Stomach (tissue), 19 donors: ENCODE measurements at places on chromosomes 7 and 10.
A peak's percentile ranks its signal among the peaks of the same experiment; 100 is the strongest.

- H3K27ac ChIP-seq, result no peak overlapping the region
- DNase-seq, result no peak
- no peak overlapping the region for H3K4me3 ChIP-seq
- no peaks in the 10 kb centered on the region for H3K27me3 ChIP-seq
Measured at GRCh38 chr10:112750427-112751167, 199.4 kb upstream of the TCF7L2 start.

- no peak overlapping the region for H3K27ac ChIP-seq
- no peaks in the 10 kb centered on the region for H3K36me3 ChIP-seq
- H3K4me1 ChIP-seq, result no peaks in the 10 kb centered on the region
- no peak overlapping the region for H3K4me3 ChIP-seq
Measured at GRCh38 chr10:132106431-132106830, 40.7 kb downstream of the JAKMIP3 start.

DNA sequence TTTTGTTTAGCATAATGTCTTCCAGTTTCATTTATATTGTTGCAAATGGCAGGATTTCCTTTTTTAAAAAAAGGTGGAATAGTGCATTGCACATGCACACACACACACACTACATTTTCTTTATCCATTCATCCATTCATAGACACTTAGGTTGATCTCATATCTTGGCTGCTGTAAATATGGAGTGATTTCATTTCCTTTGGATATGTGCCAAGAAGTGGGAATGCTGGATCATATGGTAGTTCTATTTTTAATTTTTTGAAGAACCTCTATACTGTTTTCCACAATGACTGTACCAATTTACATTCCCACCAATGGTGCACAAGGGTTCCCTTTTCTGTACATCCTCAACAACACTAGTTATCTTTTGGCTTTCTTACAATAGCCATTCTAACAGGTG, 68.9 kb downstream of the EBLN1 start:
- DNase-seq, result peak; percentile 50
- H3K36me3 ChIP-seq, result no peaks in the 10 kb centered on the region
- H3K27me3 ChIP-seq, result no peaks in the 10 kb centered on the region
- no peaks in the 10 kb centered on the region for H3K4me1 ChIP-seq
- H3K27ac ChIP-seq, result no peak overlapping the region
- no peak overlapping the region for H3K4me3 ChIP-seq

GRCh38 chr7:98280791-98281756, at the start of gene BRI3:
Gene BRI3, plus strand, starts transcription at chr7:98281686. Its CDS starts 110 bp downstream, at chr7:98281796.
- no peaks in the 10 kb centered on the region for H3K27me3 ChIP-seq
- peak within 1 kb of the TSS; percentile 99 for H3K27ac ChIP-seq
- H3K4me1 ChIP-seq, result peaks cover 88% of the 10 kb centered on the region
- peak; percentile 94 for DNase-seq
- no peaks in the 10 kb centered on the region for H3K36me3 ChIP-seq
- peak within 1 kb of the TSS; percentile 93 for H3K4me3 ChIP-seq

DNA sequence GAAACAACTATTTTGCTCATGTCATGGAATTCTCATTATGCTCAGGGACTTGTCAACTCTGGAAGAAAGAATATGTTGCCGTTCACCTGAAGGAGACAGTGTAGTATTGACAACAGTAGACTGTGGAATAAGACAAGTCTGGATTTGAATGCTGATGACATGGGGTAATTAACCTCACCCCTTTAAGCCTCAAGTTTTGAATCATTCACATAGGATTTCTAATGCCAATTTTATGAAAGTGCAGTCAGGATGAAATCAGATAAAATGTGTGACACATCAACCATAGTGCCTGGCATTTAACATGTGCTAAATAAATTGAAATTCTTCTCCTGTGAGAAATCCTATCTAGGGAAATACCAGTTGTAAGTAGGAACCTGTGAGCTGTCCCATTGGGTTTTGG, 305.8 kb downstream of the KIF20B start:
- no peaks in the 10 kb centered on the region for H3K27me3 ChIP-seq
- H3K4me3 ChIP-seq, result no peak overlapping the region
- H3K27ac ChIP-seq, result no peak overlapping the region

DNA sequence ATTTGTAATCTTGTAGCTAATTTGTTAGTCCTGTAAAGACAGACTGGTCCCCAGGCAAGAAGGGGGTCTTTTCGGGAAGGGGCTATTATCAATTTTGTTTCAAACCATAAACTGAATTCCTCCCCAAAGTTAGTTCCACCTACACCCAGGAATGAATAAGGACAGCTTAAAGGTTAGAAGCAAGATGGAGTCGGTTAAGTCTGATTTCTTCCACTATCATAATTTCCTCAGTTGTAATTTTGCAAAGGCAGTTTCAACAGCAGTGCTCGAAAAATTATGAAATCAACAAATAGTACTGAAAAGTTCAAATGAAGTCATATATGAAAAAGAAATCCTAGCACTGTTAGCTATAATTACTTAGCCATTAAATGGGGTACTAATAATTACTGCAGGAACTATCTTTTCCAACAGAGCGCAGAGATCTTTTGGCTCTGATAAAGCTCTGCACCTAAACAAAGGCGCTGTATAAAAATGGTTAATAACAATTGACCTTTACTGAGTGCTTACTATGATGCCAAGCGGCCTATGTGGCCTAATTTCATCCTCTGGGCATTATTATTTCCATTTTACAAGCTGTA, 756 bp upstream of the SEC24C start:
- peak overlapping the region; percentile 91 for H3K27ac ChIP-seq
- peak overlapping the region; percentile 81 for H3K4me3 ChIP-seq
- no peaks in the 10 kb centered on the region for H3K27me3 ChIP-seq
- peaks cover 45% of the 10 kb centered on the region for H3K4me1 ChIP-seq
- peaks cover 28% of the 10 kb centered on the region for H3K36me3 ChIP-seq
- no peak for DNase-seq

GRCh38 chr10:96978621-96979154, 146.6 kb downstream of the LCOR start:
- no peak overlapping the region for H3K27ac ChIP-seq
- H3K27me3 ChIP-seq, result no peaks in the 10 kb centered on the region
- H3K36me3 ChIP-seq, result peaks cover 22% of the 10 kb centered on the region

DNA sequence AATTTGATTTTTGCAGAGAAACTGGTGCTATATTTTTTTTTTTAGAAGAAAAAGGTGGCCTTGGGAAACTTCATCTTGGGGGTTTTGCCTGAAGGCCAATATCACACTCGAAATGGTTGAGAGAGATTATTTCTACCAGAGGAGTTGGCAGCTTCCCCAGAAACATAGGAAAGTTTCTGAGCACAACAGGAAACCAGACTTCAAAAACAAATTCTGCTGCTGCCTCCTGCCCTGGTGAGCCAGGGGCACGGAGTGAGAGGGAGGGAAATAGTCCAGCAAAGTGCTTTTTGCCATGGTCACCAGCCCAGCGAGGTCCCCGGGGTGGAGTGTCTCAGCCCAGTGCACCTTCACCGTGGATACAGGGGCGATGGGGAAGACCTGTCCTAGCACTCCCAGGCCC, 61.1 kb downstream of the FOXI2 start:
- H3K27me3 ChIP-seq, result no peaks in the 10 kb centered on the region
- no peak overlapping the region for H3K4me3 ChIP-seq
- H3K4me1 ChIP-seq, result no peaks in the 10 kb centered on the region
- H3K36me3 ChIP-seq, result no peaks in the 10 kb centered on the region
- no peak overlapping the region for H3K27ac ChIP-seq
- DNase-seq, result peak; percentile 41

GRCh38 chr7:158325530-158326381, 261.9 kb downstream of the PTPRN2 start:
- H3K4me3 ChIP-seq, result no peak overlapping the region
- no peaks in the 10 kb centered on the region for H3K36me3 ChIP-seq
- H3K27me3 ChIP-seq, result no peaks in the 10 kb centered on the region
- peaks cover 4% of the 10 kb centered on the region for H3K4me1 ChIP-seq
- H3K27ac ChIP-seq, result no peak overlapping the region
- peak; percentile 79 for DNase-seq

DNA sequence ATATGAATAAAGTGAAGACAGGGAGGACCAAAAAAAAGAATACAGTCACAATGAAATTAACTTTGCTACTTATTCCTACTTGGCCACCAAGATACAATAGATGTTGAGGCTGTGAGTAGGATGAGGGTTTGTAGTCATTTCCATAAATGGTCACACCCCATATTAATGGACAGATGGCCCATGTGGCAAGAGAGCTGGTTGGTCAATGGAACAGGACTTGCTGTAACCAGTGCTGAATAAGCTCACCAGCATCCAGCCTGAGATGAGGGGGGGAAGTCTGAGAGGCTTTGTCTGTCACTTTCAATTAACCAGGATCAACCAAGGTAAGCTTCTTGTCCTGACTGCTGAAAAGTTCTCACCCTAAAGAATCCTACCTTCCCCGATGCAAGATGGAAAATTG, 130.4 kb upstream of the KCNMA1 start:
- H3K27me3 ChIP-seq, result no peaks in the 10 kb centered on the region
- no peaks in the 10 kb centered on the region for H3K4me1 ChIP-seq
- no peak overlapping the region for H3K27ac ChIP-seq

GRCh38 chr10:77080361-77081027, 557.1 kb downstream of the KCNMA1 start:
- H3K27ac ChIP-seq, result no peak overlapping the region
- H3K4me3 ChIP-seq, result no peak overlapping the region
- no peak for DNase-seq
- peaks cover 12% of the 10 kb centered on the region for H3K36me3 ChIP-seq

- H3K4me3 ChIP-seq, result peak overlapping the region; percentile 76
- no peaks in the 10 kb centered on the region for H3K27me3 ChIP-seq
- H3K27ac ChIP-seq, result peak overlapping the region; percentile 97
- peaks cover 44% of the 10 kb centered on the region for H3K4me1 ChIP-seq
- H3K36me3 ChIP-seq, result peaks cover 33% of the 10 kb centered on the region
Measured at GRCh38 chr10:110304394-110304779, 333 bp downstream of the SMNDC1 start.

DNA sequence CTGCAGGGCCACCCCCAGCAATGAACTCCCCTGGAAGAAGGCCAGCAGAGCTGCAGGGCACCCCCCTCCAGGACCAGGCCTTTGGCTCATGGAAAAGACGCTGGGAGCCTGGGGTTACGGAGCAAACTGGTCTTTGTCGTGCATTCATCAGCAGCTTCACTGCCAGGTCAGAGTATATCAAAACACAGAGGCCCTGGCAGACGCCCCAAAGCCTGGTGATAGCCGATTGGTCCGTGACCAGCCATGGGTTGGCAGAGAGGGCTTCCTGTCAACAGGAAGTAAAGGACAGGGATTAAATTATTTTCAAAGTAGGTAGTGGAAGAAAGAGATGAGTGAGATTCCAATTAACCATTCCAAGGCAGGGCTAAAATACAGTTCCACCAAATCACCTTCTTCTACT, 9.0 kb downstream of the PRKAG2 start:
- H3K4me3 ChIP-seq, result peak overlapping the region; percentile 5
- peak; percentile 83 for DNase-seq
- H3K36me3 ChIP-seq, result no peaks in the 10 kb centered on the region
- peaks cover 21% of the 10 kb centered on the region for H3K4me1 ChIP-seq
- H3K27me3 ChIP-seq, result no peaks in the 10 kb centered on the region

GRCh38 chr10:130729876-130730275, 581.6 kb downstream of the TCERG1L start:
- H3K4me3 ChIP-seq, result no peak overlapping the region
- DNase-seq, result no peak
- H3K27me3 ChIP-seq, result no peaks in the 10 kb centered on the region
- no peaks in the 10 kb centered on the region for H3K4me1 ChIP-seq
- H3K36me3 ChIP-seq, result no peaks in the 10 kb centered on the region
